ENCODE measurements at places on chromosomes 6 and 20. TPM values are rescaled to one million over a fixed set of nuclear protein-coding genes. Genes with fewer than 3 reads are reported as not detected.

Gene DEFB132
- total RNA-seq = not detected

DNA sequence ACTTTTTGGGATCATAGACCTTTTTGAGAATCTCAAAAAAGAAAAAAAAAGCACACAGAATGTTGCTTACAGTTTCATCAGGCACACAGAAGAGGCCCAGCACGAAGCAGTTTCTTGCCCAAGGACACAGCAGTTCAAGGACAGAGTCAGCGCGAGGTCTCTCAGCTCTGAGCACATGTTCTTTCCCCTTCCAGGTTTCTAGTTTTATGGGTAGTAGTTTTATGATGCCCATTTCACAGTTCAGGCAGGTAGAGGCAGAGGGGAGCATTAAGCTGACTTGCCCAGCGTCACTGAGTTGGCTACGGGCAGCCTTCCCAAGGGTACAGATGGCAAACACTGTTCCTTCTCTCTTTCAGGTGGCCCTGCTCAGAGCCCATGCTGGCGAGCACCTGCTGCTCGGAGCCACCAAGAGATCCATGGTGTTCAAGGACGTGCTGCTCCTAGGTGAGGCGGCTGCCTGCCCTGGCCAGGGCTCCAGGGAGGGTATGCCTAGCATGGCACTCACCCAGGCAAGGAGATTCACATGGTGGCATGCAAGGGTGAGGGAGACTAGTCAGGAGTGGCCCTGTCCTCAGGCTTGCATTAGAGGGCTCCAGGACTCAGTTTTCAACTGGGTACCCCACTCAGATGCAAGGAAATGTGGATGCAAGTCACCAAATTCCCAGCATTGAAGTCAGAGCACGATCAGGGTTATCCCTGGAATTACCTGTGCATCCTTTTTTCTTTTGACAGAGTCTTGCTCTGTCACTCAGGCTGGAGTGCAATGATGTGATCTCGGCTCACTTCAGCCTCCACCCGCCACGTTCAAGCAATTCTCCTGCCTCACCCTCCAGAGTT, 57.4 kb upstream of the TTPAL start:
- H3K4me1 ChIP-seq = no peaks in the 10 kb centered on the region
- no peaks in the 10 kb centered on the region for H3K27me3 ChIP-seq
- H3K36me3 ChIP-seq = no peaks in the 10 kb centered on the region
- DNase-seq = no peak

DNA sequence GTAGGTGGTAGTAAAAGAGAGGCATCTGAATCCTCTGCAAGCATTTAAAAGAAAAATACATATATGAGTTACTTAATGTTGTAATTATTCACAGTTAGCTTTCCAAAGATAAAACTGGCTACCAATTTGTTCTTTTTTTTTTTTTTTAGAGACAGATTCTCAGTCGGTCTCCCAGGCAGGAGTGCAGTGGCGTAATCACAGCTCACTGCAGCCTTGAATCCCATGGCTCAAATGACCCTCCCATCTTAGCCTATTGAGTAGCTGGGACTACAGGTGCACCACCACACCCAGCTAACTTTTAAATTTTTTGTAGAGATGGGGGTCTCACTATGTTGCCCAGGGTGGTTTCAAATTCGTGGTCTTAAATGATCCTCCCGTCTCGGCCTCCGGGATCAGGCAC, 36.5 kb downstream of the SGK1 start:
- no peak for DNase-seq
- H3K4me3 ChIP-seq = no peak overlapping the region
- no peak overlapping the region for H3K27ac ChIP-seq
- no peaks in the 10 kb centered on the region for H3K4me1 ChIP-seq
- no peaks in the 10 kb centered on the region for H3K36me3 ChIP-seq
- no peaks in the 10 kb centered on the region for H3K27me3 ChIP-seq

- H3K27ac ChIP-seq = no peak overlapping the region
- peaks cover 5% of the 10 kb centered on the region for H3K4me1 ChIP-seq
- H3K27me3 ChIP-seq = no peaks in the 10 kb centered on the region
- no peak overlapping the region for H3K4me3 ChIP-seq
Measured at GRCh38 chr6:170473301-170473717, 79.8 kb downstream of the PSMB1 start.

- no peak overlapping the region for H3K4me3 ChIP-seq
- H3K4me1 ChIP-seq = peaks cover 7% of the 10 kb centered on the region
- no peak overlapping the region for H3K27ac ChIP-seq
- H3K27me3 ChIP-seq = no peaks in the 10 kb centered on the region
- no peak for DNase-seq
Measured at GRCh38 chr6:159214281-159214680, 45.1 kb downstream of the FNDC1 start.

Gene PTK6
- total RNA-seq = not detected

DNA sequence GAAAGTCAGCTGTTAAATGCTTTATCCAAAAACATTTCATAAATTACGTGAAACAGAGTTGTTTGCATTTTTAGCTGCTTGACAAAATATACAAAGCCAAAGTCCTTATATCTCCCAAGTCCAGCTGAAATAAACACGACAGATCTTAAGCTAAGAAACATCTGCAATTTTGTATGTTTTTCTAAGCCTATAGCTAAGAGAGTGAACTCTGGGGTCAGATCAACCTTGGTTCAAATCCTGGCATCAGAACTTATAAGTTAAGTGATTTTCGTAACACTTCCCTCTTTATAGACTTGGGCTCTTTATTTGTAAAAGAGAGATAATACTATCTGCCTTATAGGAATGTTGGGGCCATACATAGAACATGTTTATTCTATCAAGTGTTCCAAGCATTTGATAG, 176.7 kb downstream of the PTPRK start:
- no peaks in the 10 kb centered on the region for H3K36me3 ChIP-seq
- no peak for DNase-seq
- no peak overlapping the region for H3K27ac ChIP-seq
